ENCODE measurements at places on chromosomes 3 and 15.

GRCh38 chr15:36605604-36606263 lies 26.3 kb downstream of the CDIN1 start:
- DNase-seq = no peak

DNA sequence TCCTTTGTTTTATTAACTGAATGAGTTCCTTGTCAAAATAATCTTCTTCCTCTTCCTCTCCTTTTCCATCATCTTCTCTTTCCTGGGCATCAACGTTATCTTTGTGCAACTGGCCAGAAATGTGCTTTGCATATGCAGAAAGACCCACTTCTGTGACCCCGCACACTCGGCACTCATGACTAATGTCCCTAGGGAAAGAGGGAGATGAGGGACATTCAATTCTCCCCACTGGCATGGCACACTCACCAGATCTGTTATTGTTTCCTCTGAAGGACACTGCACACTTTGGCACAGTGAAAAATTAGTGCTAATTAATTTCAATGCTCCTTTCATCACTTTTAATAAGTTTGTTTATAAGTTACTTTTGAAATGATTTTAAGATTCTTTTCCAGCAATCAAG lies 34.0 kb downstream of the ZNF106 start:
- DNase-seq = no peak

- DNase-seq = no peak
These were observed 702 bp upstream of the DNAJC17 start for GRCh38 chr15:40807888-40808461.

GRCh38 chr3:78721771-78722543 lies 1045.8 kb downstream of the ROBO1 start:
- no peak for DNase-seq
